Right atrium auricular region (tissue), 2 donors: ENCODE measurements at places on chromosomes 16 and 17. TPM values are rescaled to one million over a fixed set of nuclear protein-coding genes. Genes with fewer than 3 reads are reported as not detected.

Gene CFAP52
- total RNA-seq: not detected

Gene SLC35G6
- not detected for total RNA-seq

Gene OR1F1
- not detected for total RNA-seq

- H3K4me1 ChIP-seq: peaks cover 15% of the 10 kb centered on the region
- H3K36me3 ChIP-seq: peaks cover 25% of the 10 kb centered on the region
- H3K27me3 ChIP-seq: no peaks in the 10 kb centered on the region
- H3K27ac ChIP-seq: peak overlapping the region; percentile 75
- DNase-seq: no peak
- H3K4me3 ChIP-seq: peak overlapping the region; percentile 57
These were observed 520 bp downstream of the JPT2 start for GRCh38 chr16:1678500-1679098.

GRCh38 chr16:49822649-49823370, 33.1 kb downstream of the ZNF423 start:
- no peaks in the 10 kb centered on the region for H3K36me3 ChIP-seq
- H3K27me3 ChIP-seq: no peaks in the 10 kb centered on the region
- peaks cover 17% of the 10 kb centered on the region for H3K4me1 ChIP-seq
- no peak overlapping the region for H3K4me3 ChIP-seq

- H3K4me1 ChIP-seq: no peaks in the 10 kb centered on the region
- DNase-seq: peak; percentile 88
- no peaks in the 10 kb centered on the region for H3K36me3 ChIP-seq
These were observed 91.1 kb downstream of the SMG6 start for GRCh38 chr17:2212400-2212981.

DNA sequence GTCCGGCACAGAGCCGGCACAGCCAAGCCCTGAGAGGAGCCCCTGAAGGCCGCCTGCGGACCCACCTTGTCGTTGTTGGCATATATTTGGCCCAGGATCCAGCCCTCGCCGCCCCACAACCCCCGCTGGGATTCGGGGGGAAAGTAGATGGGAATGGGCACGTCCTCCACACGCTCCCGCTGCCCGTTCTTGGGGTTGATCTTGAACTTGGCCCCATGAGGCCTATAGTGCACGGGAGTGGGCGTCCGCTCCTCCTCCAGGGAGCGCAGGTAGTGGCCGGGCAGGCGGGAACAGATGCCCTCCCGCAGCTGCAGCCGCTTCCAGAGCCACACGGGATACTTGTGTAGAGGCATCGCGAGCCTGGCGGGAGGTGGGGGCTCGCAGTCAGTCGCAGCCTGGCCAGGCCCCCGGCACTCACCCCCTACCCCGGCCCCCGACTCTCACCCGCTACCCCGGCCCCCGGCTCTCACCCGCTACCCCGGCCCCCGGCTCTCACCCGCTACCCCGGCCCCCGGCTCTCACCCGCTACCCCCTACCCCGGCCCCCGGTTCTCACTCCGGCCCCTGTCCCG, 387 bp downstream of the MRPL28 start:
- peak overlapping the region; percentile 57 for H3K4me3 ChIP-seq
- peak overlapping the region; percentile 35 for H3K27ac ChIP-seq
- H3K4me1 ChIP-seq: peaks cover 19% of the 10 kb centered on the region
- no peak for DNase-seq

GRCh38 chr17:67747681-67748235, 30.0 kb downstream of the NOL11 start:
- H3K27ac ChIP-seq: no peak overlapping the region
- H3K36me3 ChIP-seq: peaks cover 48% of the 10 kb centered on the region
- DNase-seq: no peak
- H3K4me1 ChIP-seq: no peaks in the 10 kb centered on the region
- H3K27me3 ChIP-seq: no peaks in the 10 kb centered on the region
- no peak overlapping the region for H3K4me3 ChIP-seq

DNA sequence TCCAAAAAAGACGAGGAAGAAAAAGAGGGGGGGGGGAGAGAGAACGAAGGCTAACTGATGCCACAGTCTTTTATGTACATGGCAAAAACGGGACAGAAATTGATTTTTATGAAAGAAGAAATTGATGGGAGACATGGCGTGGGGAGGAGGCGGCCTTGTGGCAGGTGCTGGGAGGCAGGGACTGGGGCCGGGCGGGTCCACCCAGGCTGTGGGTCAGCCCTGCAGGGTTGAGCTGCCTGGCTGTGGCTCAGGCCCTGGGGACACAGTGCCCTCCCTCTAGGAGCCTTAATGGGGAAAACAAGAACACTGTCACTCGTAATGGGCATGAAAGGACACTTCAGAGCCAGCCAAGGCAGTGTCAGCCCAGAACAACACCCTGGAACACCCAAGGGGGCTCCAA, 34.8 kb downstream of the SNX20 start:
- H3K36me3 ChIP-seq: no peaks in the 10 kb centered on the region
- H3K27me3 ChIP-seq: no peaks in the 10 kb centered on the region
- DNase-seq: no peak
- no peak overlapping the region for H3K4me3 ChIP-seq
- no peak overlapping the region for H3K27ac ChIP-seq
- H3K4me1 ChIP-seq: no peaks in the 10 kb centered on the region

DNA sequence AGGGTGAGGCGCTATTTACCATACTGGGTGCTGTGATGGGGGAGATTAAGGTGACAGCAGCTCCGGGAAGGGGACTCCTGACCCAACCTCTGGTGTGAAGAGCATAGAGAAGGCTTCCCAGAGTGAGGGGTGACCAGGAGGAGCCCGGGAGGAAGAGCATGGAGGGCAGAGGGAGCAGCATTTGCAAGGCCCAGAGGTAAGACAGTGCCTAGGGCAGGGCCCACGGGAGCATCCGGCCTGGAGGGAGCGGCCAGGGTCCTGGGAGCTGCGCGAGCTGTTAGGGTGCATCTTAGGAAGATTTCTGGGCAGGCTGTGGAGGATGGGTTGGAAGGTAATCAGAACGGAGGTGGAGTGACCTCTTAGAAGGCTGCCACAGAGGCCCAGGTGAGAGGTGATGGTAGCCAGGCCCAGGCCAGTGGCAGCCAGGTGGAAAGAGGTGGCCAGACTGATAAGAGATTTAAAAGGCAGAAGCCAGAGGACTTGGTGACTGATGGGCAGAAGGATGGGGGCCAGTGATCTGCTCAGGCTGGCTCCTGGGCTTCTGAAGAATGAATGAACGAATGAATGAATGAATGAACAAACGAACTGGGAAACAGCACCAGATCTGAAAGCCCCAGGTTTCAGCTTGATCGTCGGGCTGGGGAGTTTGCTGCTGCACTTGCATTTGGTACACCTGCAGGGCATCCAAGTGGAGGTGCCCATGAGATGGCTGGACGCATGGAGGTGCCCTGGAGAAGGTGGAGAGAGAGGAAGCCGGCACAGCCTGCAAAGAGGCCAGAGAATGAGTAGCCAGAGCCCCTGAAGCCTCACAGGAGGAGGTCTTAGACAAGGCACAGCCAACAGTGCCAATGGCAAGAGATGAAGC, 13.0 kb upstream of the TMEM92 start:
- H3K4me3 ChIP-seq: no peak overlapping the region
- no peaks in the 10 kb centered on the region for H3K36me3 ChIP-seq

GRCh38 chr16:86566601-86566965, at the start of gene FOXC2:
TSS of gene FOXC2 (plus strand) at chr16:86566829. CDS start at chr16:86567336, 507 bp downstream.
- DNase-seq: peak; percentile 92
- H3K4me1 ChIP-seq: no peaks in the 10 kb centered on the region
- H3K4me3 ChIP-seq: peak within 1 kb of the TSS; percentile 53
- H3K27me3 ChIP-seq: peaks cover 16% of the 10 kb centered on the region
- peak within 1 kb of the TSS; percentile 90 for H3K27ac ChIP-seq

GRCh38 chr17:65797101-65797500, 235.7 kb upstream of the AXIN2 start:
- H3K36me3 ChIP-seq: no peaks in the 10 kb centered on the region
- no peak overlapping the region for H3K27ac ChIP-seq
- H3K4me3 ChIP-seq: no peak overlapping the region
- DNase-seq: no peak
- H3K27me3 ChIP-seq: no peaks in the 10 kb centered on the region
- no peaks in the 10 kb centered on the region for H3K4me1 ChIP-seq
